ENCODE measurements at places on chromosomes 7 and 10. TPM values are rescaled to one million over a fixed set of nuclear protein-coding genes. Genes with fewer than 3 reads are reported as not detected.

DNA sequence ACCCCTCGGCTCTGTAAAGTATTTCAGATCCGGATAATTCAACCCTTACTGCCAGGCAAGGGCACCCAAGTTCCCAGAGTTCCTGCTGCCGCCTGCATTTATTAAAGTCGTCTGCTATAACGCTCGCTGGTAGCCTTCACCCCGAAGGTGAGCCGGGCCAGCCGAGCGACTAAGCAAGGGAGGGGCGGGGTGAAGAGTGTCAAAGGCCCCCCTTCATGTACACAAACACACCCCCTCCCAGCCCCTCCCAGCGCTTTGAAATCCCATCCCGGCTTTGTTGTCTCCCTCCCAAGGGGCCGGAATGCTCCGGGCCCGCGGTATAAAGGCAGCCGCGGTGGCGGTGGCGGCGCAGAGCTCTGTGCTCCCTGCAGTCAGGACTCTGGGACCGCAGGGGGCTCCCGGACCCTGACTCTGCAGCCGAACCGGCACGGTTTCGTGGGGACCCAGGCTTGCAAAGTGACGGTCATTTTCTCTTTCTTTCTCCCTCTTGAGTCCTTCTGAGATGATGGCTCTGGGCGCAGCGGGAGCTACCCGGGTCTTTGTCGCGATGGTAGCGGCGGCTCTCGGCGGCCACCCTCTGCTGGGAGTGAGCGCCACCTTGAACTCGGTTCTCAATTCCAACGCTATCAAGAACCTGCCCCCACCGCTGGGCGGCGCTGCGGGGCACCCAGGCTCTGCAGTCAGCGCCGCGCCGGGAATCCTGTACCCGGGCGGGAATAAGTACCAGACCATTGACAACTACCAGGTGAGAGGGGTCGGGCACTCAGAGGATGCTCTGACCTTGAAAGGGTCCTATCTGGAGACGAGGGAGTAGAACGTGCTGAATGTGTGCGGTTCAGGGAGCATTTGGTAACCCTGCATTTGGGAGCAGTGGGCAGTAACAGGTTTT, at the start of gene DKK1:
TSS of gene DKK1 (plus strand) at position 349 of the 889 bp plus-strand sequence. CDS start at position 503, 154 bp downstream.
- no peak for DNase-seq

- DNase-seq: no peak
These were observed 9.1 kb downstream of the LAMB1 start for GRCh38 chr7:107993891-107994291.

DNA sequence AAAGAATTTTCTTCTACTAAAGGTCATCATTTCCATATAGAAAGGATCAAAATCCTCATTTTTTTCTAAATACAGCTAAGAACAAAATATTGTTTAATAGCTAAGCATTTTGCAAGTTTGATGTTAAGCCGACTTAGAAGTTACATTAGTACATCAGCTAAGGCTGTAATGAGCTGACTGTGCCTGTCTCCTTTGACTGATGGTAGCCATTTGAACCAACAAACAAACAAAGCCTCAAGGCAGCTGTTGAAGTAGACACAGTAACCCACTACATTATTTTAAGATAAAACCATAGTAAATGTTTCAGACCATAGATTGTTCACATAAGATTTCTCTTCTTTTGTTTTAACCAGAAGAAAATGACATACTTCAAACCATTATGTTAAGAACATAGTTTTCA, 210.9 kb upstream of the VSTM2A start:
- DNase-seq: no peak

DNA sequence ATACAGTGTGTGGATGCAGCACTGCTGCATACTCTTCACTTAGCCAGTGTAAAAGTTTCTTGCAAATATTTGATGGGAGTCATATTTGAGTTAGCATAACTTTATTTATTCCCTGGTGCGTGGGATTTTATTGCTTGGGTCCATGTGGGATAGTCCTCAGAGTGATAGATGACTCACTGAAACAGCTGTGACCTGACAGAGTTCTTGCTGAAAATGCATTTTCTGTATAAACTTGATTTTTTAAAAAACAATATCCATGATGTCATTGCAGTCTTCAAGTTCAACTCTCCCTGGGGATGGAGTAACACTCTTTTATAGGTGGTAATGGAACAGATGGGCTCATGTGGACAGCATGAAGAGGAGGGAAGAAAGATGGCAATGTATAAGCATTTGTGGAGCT, 310.0 kb downstream of the PPP1R3A start:
- no peak for DNase-seq

- DNase-seq: no peak
These were observed 101.9 kb downstream of the EXOC4 start for GRCh38 chr7:133354546-133355324.

DNA sequence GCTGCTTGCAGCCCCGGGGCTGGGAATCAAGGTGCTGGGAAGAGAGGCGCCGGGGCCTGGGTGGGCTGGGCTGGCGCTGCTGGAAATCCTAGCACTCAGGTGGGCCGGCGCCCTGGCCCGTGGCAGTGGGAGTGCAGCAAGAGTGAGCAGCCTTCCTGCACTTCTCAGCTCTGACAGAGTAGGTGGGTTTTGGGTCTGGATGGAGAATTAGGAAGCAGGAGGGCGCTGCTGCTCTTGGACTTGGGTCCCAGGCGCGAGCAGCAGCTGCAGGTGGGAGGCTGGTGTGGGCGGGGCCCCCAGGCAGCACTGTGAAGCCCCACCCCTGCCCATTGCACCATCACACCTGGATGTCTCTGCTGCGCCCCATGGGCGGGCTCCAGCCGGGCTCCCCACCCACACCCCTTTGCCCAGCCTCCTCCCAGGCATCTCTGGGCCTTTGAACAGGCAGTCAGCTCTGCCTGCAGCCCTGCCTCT, 6.0 kb downstream of the BRI3 start:
- no peak for DNase-seq

DNA sequence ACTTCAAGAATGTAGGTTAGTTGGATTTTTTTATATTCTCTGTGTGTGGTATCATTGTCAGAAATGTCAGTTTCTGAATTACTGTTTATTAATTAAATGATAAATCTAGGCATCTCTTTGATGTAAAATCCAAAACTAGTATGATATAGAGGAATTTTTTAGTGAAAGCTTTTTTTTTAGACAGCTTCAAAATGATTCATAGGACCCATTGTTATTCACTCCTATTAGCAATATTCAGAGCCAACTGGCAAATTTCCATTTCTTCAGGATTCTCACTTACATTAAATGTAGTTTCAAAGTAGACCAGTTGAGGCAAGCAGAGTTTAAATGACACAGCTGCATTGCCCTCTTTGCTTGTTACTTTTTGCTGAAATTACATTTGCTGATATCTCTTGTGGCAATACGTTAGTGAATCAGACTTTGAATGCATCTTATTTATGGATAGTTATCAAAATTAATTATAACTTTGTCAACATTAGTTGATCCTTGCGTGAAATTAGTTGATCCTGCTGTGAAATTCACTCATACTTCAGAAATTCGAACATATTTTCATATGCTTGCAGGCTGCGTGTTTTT, 20.3 kb downstream of the ZNF277 start:
- DNase-seq: no peak

DNA sequence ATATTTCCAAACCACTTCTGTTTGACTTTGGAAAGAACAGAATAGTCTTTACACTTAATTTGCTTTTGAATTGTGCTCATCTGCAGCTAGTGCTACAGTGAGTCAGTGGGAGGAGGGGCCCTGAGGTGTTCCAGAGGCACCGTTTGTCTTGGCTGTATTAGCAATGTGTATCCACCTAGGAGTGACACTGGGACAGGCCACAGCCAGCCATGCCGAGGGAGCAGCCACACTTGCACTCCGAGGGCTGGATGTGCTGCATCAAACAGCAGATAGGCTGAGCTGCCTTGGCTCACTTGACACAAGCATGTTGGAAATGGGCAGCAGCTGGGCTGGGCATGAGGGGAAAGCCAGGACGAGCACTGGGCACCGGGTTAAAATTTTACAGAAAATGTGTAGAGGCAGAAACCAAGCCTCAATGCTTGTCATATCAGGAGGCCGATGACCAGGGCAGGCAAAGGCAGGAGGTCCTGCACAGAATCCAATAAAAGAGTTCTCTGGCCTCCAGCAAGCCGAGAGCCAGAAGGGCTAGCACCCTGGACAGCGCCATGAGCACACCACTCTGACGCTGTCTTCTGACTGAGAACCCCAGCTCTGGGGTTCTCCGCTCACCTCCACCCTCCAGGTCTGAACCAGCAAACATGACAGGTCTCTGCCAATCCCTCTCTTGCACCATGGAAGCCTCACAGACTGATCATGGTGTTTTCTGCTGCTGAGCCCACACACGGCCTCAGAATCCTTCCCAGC, 163.3 kb downstream of the GRID1 start:
- no peak for DNase-seq

GRCh38 chr7:92279396-92280031, 33.7 kb downstream of the ANKIB1 start:
- no peak for DNase-seq

DNA sequence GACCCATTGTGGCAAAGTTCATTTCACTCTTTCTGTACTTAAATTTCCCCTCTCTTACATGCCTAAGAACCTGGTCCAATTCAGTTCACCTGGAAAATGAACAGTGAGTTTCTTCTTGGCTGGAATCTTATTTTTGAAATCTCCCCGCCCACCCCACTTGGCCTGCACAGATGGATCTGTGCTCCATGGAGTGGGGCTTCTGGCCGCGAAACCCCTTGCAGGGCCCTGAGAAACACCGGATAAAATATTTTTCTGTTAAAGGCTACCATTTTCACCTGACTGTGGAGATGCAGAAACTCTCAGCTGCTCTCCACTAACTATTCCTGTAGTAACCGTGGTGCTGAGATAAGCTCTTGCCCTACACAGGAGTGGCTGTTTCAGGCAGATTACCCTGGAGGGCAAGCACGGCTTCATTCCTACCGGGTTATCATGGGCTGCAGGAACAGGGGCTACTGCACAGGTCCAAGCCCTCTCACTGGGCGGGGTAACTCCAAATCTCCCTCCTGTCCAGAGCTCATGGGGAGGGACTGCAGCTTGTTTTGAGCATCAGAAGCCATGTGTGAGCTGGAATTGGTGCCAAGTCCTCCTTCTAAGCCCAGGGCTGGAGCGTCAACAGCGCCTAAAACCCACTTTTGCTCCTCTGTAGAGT, 118.9 kb downstream of the PRPF18 start:
- DNase-seq: no peak

Gene ZSWIM8
- total RNA-seq: 79.0 TPM

Gene NUTM2E
- 0.77 TPM for total RNA-seq

Gene ELOVL3
- not detected for total RNA-seq

Gene IRF5
- total RNA-seq: 3.0 TPM

Gene SPDYE6
- not detected for total RNA-seq

Gene PAOX
- 11.3 TPM for total RNA-seq

Gene PAX4
- total RNA-seq: not detected

Gene EZH2
- total RNA-seq: 9.8 TPM

Gene PDSS1
- 6.0 TPM for total RNA-seq

Gene RPEL1
- total RNA-seq: not detected

Gene PTPRZ1
- total RNA-seq: not detected

Measured in naive thymus-derived CD8-positive, alpha-beta T cell (primary cell).